ENCODE measurements at places on chromosomes 1 and 21.

DNA sequence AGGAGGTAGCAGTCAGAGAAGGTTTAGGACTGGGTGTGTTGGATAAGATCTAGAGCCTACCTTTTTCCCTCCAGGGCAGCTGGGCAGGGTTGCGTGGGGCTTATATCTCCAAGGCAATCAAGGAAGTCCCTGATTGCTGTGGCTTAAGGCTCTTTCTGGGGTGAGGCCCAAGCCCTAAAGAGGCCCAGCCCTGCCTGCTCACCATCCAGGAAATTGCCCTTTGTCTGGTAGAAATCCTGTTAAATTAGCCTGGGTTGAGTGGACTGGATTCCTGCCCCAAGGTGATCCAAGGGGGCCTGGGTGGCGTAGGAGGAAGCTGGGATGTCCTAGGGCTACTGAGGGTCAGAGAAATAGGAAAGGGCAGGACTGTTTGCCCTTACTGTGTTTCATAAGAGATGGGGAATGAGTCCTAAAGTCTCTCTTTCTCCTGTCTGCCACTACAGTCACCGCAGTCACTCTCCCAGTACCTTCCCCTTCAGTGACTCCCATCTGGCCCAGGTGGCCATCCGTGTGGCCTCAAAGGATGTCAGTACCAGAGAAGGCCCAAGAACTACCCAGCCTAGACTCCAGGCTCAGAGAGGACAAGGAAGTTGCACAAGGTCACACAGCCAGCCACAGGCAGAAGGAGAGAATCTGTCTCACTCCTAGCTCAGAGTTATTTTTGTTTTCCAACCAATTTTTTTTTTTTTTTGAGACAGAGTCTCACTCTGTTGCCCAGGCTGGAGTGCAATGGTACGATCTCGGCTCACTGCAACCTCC, 25.8 kb downstream of the MFSD2A start:
- no peak for DNase-seq

GRCh38 chr21:15644489-15644888, 85.3 kb upstream of the USP25 start:
- DNase-seq = no peak

GRCh38 chr1:5765997-5766913, 226.0 kb downstream of the NPHP4 start:
- no peak for DNase-seq

DNA sequence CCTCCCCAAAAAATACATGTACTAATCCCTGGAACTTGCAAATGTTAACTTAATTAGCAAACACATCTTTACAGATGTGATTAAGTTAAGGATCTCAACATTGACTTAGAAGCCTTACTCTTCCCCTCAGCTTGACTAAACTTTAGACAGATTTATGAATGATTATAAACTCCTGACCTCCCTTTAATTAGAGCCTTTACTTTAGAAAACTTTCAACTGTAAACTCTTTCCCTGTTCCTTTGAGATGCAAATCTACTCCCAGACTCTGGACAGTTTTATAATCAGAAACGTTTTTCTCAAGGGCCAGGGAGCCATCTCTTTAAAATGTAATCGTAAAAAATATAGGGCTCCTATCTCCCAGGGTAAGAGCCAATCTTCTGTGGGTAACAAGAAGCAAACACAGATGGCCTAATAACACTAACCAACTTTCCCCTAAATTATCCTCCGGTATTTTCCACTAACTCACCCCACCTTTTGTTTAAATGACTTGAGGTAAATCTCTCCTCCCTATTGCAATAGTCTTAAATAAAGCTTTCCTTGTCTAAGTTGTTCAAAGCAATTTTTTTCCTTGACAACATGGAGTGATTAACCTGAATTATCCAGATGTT, 284.1 kb downstream of the BRINP3 start:
- no peak for DNase-seq

DNA sequence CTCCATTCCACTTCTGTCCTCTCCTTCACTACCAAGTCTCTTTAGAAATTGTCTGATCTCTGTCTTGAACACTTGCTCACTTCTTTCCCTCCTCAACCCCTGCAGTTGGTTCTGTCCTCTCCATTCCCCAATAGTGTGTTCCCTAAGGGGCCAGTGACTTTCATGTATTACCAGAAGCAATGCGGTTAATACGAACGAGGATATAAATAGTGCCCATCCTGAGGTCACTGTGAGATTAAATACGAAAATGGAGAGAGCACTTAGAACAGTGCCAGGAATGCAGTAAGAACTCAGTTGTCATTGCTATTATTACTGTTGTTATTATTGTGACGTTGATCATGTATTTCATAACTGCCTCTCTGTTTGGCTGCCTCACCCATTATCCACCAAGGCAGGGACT, 53.0 kb upstream of the ARTN start:
- DNase-seq = no peak

DNA sequence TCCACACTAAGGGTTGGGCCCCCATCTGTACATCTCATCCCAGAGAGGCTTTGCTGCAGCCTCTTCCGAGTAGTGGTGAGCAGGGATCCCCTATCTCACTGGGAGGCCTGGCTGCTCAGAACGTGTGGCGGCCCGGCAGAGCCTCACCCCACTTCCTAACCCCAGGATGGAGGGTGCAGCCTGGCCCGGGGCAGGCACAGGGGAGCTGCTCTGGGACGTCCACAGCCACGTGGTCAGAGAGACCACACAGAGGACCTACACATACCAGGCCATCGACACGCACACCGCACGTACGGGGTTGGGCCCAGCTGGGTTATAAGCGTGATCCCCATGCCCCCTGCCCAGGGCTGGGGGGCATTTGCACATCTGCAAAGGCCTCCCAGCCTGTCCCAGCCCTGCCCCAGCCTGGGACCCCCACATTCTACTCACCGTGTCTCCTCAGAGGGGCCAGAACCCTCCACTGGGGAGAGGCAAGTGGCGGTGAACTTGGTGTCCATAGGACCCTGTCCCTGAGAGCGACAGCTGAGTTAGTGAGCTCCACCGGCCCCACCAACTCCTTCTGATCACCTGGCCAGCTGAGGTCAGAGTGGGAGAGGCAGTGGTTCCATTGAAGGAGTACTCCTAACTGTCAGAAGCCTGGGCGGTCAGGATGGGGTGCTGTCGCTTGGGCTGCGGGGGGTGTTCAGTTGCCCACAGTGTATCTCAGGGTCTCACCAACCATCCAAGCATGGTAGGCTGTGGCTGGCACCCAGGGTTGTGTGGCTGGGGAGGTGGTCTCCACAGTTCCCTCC, 41.2 kb downstream of the TRIM11 start:
- no peak for DNase-seq

GRCh38 chr1:85746777-85747176, 38.5 kb upstream of the ZNHIT6 start:
- no peak for DNase-seq

DNA sequence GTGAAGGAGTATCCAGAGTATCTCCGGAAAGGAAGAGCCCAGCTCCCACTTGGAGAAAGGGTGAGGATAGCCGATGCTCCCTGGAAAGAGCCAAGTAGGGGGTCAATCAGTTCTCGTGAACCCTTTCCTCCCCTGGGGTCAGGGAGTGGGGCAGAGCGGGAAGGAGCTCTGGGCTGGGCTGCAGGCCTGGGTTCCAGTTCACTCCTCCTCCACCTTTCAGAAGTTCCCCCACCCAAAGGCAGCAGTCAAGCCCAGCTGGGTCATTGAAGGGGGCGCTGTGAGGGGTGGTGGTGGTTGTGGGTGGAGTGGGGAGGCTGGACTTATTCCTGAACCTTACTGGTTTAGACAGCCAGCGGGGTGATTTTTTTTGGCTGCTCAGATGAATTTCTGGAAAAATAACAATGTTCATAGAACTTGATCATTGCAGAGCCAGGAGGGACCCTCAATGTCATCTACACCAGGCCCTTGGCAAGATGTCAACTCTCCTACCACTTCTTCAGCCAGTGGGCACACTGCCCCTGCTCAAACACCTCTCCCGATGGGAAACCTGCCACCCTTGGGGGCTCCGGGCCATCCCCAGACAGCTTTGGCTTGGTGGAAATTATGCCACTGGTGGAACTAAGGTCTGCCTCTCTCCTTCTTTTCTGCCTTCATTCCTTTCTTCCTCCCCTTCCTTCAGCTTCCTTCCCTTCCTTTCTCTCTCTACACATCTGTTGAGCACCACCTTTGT, 235.8 kb downstream of the TRABD2B start:
- DNase-seq = no peak

DNA sequence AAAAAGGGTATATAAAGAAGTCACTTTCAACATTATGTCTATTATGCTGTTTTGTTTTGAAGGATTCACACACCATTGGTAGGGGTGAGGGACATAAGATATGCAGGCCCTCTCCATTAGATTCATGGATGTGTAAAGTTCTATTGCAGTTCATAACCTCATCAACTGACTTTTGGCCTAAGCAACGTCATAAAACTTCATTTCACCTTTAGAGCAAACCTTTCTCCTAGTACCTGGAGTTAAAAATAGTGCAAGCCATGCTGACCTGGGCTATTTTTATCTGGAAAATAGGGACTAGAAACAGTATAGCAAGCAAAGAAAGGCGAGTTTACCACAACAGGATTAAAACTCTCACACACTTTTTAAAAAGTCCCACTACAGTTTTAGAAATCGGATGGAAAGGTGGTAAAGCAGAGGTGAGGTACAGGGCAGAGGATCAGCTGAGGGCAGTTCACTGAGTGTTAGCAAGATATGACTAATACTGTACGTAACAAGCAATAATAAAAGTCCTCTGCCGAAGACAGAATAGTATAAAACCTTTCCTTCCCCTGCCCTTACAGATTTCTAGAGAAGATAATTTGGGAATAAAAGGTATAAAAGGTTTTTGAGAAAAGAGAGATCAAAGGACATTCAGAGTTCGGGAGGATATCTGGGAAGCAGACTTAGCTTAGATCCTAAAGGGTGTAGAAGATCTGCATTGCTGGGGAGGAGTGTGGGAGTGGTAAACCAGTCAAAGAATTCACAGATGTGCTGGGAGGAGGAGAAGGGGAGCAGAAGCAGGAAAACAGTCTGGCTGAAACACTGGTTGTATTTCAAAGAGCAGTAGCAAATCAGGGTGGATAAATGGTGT, 14.3 kb downstream of the EGLN1 start:
- no peak for DNase-seq

- DNase-seq = no peak
Observed at GRCh38 chr1:230915078-230915477, 46.8 kb upstream of the C1orf198 start.

GRCh38 chr1:112581586-112582192, 37.3 kb downstream of the ST7L start:
- DNase-seq = no peak

DNA sequence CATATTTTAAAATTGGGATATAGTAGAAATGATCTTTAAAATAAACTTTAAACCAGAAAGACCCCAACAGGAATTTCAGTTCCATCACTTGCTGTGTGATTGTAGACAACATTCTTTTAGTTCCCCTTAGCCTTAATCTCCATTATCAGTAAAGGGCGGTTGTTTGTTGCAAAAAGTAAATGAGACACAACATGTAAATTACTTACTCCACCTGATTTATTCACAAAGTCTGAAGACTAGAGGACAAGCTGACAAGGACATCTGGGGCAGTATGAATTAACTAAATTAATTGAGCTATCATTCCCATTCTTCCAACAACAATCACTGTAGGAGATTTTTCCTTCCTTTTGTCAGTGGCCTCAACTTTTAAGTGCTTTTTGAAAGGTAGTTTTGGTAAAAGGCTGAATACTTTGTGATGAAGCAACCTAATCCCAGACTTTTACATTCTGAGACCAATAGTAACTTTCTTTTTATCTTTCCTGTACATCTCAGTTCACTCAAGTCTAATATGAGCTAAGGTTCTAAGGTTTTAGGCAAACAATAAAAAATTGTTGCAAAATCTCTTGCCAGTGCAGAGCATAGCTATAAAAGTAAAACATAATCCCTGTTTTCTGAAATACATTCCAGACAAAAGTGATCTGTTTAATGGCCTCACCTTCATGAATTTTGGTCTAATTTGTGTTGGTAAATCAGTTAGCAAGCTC, 6.2 kb downstream of the SLC19A2 start:
- DNase-seq = no peak

GRCh38 chr1:228478912-228479711, 8.1 kb upstream of the RNF187 start:
- DNase-seq = no peak

GRCh38 chr21:43736224-43736883, 17.4 kb downstream of the PDXK start:
- no peak for DNase-seq

DNA sequence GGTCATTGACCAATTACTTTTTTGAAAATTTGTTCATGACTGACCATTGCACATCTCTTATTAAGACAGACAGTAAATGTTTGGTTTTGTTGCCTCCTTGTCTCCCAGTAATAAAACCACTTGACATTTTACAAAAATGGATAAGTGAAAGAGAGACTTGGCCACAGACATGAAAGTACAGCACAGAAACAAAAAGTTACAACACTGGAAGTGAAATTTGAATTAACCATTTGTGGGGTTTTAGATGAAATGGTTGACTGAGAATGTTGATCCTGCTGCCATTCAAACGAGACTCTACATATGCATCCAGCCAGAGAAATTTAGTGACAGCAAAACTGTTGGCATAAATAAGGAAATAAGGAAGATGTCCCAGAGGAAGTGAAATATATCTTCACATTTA, 79.3 kb upstream of the B3GALT2 start:
- DNase-seq = no peak

DNA sequence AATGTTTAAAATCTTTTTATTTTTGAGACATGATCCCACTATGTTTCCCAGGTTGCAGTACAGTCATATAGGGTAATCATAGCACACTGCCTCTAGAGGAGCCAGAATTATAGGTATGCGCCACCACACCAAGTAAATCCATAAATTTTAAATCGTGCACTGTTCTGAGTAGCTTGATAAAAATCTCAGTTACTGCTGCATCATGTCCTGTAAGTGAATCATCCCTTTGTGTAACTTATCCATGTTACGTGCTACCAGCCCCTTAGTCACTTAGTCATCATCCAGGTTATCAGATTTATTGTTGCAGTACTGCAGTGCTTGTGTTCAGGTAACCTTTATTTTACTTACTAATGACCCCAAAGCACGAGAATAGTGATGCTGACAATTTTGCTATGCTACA, 1770.9 kb downstream of the BRINP3 start:
- DNase-seq = peak; percentile 15

- DNase-seq = no peak
Observed at GRCh38 chr1:232937741-232938375, 12.6 kb upstream of the NTPCR start.

- DNase-seq = peak; percentile 79
Observed at GRCh38 chr1:200179126-200179780, 151.7 kb downstream of the NR5A2 start.

GRCh38 chr1:109816175-109816811, 52.6 kb upstream of the EPS8L3 start:
- DNase-seq = no peak

GRCh38 chr1:234875328-234875952, 253.2 kb downstream of the TOMM20 start:
- no peak for DNase-seq

- no peak for DNase-seq
Observed at GRCh38 chr21:21434944-21435343, 436.7 kb downstream of the NCAM2 start.

Data from amniotic stem cell (primary cell).